ENCODE measurements at places on chromosomes 5 and 9.

DNA sequence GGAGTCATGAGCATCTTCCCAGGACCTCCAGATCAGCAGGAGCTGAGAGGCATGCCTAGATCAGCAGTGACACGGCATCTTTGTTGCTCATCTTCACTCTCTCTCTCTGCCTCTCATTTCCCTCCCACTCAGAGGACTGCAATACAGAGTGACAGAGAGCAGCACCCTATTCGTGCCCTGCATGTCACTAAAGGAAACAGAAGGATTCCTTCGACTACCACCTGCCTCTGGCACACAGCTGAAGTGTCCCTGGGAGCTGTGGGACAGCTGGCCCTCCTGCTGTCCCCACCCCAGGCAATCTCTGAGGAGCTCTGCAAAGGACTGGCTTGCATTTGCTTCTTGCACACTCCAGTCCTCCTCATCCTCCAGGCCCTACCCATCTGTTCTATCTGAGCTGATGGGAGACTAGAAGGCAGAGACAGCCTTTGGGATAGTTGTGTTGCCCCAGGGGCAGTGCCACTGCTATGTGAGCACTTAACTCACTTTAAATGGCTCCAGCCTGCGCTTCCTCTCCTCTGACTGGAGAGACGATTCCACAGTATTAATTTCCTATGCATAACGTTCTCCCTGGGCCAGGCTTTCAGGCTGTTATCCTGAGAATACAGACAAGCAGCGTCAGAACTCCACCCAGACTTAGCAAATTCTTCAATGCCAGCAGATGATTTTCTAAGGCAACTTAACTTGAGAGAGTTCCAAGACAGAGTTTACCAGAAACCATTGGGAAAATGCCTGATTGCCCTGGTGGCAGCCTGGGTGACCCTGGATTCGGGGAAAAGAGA, 167.6 kb upstream of the MAP1B start:
- peak; percentile 67 for DNase-seq

DNA sequence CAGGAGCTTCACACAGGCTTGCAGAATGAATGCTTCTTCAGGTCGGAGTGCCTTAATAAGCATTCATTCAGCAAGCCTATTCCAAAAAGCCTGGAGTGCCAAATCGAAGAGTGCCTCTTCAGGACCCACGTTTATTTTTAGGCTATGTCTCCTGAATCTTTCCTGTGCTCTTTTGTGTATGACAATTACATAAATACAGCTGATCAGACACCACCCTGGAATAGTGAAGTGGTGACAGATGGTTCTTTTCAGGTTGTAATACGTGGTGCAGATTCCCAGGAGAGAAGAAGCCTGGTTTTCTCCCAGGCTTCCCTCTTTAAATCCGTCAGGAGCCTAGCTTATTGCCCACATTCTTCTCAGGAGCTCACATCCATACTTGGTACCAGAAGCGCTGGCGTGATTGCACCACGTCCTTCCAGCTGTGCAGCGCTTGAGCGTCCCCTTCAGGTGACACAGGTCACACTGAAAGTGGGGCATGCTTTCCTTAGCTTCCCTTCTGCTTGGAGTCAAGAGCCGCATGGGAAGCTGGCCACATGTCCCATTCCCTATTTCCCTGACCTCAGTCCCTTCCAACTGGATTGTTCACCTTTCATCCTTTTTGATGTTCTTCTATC, 123.1 kb downstream of the ADCY2 start:
- DNase-seq, result peak; percentile 41

DNA sequence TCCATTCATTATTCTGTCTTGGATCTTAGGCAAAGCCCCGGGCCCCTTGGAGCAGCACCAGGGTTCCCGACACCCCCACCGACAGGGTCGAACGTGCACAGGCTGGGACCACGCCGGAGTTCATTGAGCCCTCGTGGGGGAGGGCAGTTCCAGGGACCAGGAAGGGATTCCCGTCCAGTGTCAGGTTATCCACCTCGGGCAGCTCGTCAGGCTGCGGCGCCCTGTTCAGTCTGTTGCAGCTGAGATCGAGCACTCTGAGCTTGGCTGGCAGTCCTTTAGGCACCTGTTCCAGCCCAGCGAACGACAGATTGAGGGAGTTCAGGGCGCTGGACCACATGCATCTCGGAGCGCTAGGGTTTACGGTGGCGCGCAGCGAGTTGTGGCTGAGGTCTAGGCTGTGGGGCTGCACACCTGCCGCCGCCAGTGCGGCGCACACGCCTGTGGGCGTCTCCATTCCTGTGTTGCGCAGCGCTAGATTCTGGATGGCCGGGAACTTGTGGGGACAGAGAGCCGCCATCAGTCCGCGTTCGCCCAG, 1.1 kb downstream of the CD14 start:
- DNase-seq, result peak; percentile 29

DNA sequence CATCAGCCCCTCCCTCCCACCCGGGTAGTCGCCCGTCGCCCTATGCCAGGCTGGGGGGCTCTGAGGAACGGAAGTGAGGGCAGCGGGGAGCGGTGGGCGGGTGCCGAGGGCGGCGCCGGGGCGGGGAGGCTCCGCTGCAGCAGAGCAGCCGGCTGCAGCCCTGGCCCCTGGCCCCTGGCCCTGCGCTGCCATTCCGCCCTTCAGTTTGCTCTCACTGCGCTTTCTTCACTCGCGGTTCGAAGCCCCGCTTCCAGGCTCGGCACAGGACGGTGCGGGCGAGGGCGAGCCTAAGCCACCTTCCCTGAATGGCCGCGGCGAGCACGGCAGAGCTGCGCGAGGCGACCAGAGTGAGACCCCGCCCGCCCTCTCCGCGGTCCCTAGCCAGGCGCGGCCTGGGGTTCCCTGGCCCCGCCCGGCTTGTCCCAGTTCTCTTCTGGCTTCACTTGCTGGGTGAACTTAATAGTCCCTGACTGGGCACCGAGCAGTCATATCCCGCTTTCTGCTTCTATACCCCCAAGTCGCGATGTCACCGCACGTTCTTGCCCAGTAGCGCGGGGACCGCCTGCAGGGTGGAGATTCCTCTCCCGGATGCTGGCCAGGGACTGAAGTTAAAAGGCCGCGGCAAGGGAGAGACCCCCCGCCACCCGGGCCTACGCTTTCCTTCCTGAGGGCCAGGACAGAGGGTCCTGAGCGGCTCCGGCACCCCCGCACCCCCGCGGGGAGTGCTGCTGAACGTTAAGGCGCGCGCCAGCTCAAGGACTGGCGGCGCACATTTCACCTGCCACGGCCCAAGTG, 623 bp upstream of the TRIM36 start:
- DNase-seq, result no peak
